Ecto neural progenitor cell (in vitro differentiated cells): ENCODE measurements at places on chromosomes 4 and X.

DNA sequence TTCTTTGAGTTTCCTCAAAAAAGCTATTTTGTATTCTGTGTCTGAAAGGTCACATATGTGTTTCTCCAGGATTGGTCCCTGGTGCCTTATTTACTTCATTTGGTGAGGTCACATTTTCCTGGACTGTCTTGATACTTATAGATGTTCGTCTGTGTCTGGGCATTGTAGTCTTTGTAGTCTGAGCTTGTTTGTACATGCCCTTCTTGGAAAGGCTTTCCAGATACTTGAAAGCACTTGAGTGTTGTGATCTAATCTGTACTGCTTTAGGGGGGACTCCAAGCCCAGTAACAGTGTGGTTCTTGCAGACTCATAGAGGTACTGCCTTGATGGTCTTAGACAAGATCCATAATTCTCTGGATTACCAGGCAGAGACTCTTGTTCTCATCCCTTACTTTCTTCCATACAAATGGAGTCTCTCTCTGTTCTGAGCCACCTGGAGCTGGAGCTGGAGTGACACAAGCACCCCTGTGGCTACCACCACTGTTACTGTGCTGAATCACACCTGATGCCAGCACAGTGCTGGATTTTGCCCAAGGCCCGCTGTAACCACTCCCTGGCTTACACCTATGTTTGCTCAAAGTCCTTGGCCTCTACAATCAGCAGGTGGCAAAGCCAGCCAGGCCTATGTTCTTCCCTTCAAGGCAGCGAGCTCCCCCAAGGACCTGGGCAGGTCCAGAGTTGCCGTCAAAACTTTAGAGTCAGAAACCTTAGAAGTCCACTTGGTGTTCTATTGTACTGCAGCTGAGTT lies 72.3 kb upstream of the EFHC2 start:
- DNase-seq = no peak

- DNase-seq = no peak
These were observed 33.8 kb downstream of the LONRF3 start for GRCh38 chrX:119008110-119008744.

DNA sequence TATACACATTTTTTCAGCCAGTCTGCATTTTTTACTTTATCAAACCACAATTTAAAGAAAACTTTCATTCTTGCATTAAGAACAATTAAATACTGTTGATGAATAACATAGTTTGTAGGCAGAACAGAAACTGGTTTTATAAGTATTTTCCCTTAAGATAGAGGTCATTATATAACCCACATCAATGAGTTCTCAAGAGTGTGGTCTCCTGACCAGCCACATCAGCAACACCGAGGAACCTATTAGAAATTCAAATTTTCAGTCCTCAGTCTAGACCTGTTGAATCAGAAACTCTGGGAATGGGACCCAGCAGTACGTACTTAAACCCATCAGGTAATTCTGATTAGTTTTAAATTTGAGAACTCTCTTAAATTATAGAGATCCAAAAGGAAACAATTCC lies 299.6 kb upstream of the ARSJ start:
- no peak for DNase-seq

DNA sequence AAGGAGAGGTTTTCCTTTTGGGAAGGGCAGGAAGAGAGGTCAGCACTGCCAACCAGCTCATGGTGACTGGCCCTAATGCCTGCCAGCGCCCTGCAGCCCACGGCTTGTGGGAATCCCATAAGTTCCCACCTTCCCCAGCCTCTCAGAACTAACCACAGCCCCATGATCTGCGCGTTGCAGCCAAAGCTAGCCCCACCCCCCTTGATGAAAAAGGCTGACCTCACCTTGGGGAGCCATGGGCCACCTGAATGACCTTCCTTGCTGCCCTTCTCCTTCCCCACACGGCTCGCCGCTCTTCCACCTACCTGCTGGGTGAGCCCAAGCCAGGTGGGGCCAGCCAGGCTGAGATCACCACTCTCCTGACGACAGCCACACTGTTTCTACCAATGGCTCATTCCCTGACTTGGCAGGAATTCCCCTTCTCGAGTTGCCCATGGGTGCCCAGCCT lies 3.9 kb upstream of the ELF4 start:
- no peak for DNase-seq

- no peak for DNase-seq
These were observed 80.1 kb downstream of the RAP1GDS1 start for GRCh38 chr4:98341309-98341708.
